Mesendoderm (in vitro differentiated cells): ENCODE measurements at places on chromosomes 13 and 19.

GRCh38 chr19:34120846-34121639, 51.3 kb upstream of the LSM14A start:
- peak; percentile 63 for DNase-seq

DNA sequence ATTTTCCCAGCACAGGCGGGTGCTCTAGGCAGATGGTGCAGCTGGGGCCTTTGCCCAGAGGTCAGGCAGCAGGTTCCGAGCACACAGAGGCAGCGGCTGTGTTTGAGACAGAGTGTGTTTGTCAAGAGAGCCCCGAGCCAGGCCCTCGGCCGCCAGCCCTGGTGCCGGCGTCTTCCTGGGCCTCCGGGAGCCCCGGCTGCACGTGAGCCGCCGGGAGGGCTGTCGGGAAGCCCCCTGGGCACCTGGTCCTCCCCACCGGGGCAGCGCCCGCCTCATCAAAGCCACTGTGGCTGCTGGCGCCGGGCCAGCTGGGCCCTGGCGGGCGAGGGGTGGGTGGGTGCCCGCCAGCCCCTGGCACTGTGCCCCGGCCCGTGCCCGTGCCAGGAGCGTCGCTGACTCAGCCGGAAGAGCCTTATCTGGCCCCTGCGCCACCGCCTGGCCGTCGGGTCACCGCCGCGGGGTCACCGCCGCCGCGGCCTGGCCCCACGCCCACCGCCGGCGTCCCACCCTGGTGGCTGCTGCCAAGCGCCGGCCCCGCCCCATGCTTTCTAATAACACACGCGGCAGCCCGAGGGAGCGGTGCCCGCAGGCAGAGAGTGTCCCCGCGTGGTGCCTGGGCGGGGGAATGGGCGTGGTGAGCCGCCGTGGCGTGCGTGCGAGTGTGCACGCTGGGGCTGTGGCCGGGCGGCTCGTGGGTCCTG, 14.9 kb downstream of the ARID3A start:
- no peak for DNase-seq

- no peak for DNase-seq
Observed at GRCh38 chr13:36332986-36333385, 13.2 kb downstream of the SPART start.

GRCh38 chr19:44598355-44598754, 15.0 kb upstream of the IGSF23 start:
- DNase-seq = no peak

- no peak for DNase-seq
Observed at GRCh38 chr13:66663711-66664110, 566.4 kb downstream of the PCDH9 start.

DNA sequence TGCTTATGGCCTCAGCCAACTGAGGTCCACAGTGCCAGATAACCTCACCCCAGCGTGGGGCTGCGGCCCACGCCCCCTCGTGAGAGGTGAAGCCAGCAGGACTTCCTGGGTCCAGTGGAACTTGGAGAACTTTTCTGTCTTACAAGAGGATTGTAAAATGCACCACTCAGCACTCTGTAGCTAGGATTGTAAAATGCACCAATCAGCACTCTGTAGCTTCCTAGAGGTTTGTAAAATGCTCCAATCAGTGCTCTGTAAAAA, 109.1 kb downstream of the AKAP11 start:
- DNase-seq = no peak

GRCh38 chr13:34719060-34719875, 222.8 kb upstream of the NBEA start:
- DNase-seq = no peak

DNA sequence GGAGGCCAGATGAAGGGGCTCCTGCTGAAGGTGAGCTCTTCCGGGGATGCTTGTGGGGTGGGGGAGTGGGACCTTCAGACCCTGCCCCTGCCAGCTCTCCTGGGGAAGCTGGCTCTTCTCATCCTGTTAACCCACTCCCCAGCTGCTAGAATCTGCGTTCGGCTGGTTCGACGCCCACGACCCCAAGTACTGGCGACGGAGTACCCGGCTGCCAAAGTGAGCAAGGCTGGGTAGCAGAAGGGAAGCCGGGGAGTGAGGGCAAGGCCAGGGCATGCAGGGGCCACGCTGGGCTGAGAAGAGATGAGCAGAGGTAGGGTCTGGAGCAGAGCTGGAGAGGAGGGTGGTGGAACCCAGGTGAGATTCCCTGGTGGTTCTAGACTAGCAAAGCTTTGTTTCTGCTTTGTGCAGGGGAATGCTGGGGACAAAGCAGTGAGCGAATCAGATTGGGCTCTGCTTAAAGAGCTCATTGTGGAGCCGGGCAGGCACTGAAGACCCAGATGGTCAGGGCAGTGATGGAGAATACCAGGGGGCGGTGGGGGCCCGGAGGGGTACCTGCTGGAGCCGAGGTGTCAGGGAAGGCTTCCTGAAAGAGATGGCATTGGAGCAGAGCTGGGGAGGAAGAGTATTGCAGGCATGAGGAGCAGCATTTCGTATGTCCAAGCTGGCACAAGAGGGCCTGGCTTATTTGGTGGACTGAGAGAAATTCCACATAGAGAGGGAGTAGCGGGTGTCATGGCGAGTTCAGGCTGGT, 10.3 kb downstream of the KMT2B start:
- DNase-seq = no peak

DNA sequence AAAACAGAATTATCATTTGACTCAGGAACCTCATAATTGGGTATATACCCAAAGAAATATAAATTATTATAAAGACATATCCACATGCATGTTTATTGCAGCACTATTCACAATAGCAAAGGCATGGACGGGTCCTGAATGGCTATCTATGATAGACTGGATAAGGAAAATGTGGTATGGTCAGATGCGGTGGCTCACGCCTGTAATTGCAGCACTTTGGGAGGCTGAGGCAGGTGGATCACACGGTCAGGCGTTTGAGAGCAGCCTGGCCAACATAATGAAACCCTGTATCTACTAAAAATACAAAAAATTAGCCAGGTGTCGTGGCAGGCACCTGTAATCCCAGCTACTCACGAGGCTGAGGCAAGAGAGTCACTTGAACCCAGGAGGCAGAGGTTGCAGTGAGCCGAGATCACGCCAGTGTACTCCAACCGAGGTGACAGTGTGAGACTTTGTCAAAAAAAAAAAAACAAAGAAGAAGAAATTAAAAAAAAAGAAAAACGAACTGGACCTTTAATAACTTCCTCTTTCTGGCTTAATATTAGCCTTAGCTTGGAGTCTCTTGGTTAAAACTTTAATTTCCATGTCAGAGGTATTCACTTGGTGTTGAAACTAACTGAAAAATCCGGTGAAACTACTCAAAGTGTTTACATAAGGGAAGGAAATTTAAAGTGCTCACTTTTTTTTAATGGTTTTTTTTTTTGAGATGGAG, 104.4 kb downstream of the ZNF486 start:
- no peak for DNase-seq

DNA sequence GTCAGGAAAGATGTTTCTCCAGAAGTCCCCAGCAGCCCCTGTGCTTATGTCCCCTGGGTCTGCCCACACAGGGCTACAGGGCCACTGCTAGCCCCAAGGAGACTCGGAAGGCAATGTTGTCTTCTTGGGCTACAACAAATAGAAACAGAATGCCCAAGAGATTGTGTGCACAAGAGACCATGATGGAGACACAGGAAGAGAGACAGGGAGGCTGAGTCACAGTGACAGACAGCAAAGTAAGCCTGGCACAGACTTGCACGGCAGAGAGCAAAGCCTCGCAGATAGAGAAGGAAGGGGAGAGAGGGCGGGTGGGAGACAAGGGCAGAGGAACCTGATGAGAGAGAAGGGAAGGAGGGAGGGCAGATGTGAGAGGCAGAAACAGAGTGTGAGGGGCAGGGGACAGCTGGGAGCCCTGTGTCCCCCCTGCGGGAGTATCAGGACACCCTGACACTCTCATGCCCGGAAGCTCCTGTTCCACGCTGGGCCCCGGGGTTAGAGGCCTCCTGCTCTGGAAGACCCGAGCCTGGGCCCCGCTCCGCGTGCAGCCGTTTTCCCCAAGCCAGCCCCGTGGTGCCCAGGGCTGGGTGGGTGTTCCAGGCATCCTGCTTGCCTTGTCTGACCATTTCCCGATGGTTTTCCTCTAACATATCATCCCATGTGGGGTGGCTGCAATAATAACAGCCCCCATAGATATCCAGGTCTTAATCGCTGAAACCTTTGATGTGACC, 2.7 kb upstream of the PLA2G4C start:
- no peak for DNase-seq

GRCh38 chr13:34294483-34295129, 476.7 kb downstream of the RFC3 start:
- no peak for DNase-seq

DNA sequence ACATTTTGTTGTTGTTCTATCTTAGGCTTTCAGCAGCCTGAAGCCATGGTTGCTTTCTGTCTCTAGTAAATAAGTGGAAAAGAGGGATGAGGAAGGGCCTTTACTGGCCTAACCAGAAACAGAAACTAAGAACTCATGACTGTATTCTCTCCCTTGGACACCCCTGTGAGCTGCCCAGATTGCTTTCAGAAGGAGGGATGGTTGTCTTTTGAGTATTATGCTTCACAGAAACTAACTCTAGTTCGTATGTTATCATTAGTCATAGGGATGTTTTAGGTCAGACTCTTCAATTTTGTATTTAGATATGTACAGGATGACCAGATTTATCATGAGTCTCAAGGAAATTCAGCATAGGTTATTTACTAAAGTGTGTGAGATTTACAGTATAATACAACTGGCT, 17.5 kb downstream of the BORA start:
- no peak for DNase-seq

GRCh38 chr19:23070353-23071146, 46.3 kb upstream of the ZNF730 start:
- DNase-seq = peak; percentile 27

DNA sequence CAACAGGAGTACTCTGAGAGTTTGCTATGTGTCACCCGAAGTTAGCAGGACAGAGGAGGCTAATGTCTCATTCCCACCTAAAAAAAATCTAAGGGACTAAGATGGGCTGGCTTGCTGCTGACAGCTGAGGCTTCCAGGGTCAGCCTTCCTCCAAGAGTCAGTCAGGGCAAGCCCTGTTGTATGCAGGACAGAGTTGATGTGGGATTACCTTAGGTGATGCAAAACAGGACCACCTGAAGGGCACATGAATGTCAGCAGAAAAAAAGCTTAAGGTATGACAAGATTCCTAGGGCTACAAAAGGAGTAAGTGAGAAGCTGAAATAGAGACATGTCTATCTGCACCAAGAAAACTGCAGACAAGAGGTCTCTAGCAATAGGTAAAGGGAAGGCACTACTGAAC, 151.5 kb downstream of the NHLRC3 start:
- peak; percentile 70 for DNase-seq

DNA sequence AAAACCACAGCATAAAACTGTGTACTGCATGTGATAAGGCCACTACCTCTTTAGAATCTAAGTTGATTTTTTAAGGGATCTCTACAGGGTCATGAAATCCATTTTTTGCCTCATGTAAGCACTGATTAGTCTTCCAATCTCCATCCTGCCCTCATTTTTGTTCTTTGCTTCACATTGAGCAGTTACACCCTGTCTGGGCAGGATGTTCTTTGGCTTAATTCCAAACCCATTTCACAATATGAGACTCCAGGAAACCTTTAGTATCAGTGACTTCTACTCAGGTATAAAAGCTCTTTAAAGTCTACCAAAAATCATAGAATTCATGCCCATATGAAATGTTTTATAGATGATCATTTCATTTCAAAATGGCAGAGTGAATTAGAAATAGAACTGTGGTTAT, 592.6 kb downstream of the TBC1D4 start:
- no peak for DNase-seq

DNA sequence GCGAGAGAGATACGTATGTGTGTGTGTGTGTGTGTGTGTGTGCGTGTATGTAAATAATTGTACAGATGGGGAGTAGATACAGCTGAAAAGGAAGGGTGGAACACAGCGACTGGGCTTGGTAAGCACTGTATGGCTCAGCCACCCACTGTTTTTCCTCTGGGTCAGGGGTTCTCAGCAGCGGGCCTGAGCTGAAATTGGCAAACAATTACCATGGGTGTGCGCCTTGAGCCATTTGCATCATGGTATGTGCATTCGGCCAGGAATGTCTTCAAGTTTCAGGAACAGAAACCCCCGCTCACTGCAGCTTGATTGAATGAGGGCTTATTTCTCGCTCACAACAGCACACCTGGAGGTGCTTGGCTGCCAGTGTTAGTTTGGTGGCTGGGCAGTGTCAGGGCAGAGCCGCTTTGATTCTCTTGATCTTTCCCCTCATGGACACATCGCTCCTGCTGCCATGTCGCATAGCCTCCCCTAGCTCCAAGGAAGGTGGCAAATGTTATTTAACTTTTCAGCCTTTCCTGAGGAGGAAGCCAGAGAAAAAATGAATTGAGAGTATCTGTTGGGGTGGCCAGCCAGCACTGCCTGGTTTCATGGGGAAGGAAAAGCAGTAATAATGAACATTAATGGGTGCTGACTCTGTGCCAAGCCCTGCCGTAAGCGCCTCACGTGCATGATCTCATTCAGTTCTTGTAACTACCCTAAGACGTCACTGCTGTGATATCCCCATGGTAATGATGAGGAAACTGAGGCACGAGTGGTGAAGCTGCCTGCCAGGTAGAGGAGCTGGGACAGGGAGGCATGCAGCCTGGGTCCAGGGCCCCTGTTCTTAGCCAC, 126.9 kb downstream of the SIPA1L3 start:
- DNase-seq = peak; percentile 83

DNA sequence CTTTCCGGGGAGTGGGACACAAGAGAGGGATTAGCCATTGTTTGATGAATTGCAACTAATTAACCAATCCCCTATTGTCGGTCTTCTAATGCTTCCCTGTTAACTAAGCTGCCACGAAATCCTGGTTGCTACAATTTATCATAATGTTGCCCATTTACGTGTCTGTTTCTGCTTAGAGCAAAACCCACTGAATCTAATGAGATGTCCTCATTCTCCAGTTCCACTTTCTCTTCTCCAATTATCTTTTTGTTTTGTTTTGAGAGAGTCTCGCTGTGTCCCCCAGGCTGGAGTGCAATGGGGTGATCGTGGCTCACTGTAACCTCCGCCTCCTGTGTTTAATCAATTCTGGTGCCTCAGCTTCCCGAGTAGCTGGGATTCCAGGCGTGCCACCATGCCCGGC, 5.2 kb upstream of the DPP9 start:
- DNase-seq = no peak

GRCh38 chr13:30143666-30144400, 163.5 kb downstream of the KATNAL1 start:
- no peak for DNase-seq

- DNase-seq = peak; percentile 75
Observed at GRCh38 chr19:16325641-16326400, 1.2 kb downstream of the KLF2 start.

DNA sequence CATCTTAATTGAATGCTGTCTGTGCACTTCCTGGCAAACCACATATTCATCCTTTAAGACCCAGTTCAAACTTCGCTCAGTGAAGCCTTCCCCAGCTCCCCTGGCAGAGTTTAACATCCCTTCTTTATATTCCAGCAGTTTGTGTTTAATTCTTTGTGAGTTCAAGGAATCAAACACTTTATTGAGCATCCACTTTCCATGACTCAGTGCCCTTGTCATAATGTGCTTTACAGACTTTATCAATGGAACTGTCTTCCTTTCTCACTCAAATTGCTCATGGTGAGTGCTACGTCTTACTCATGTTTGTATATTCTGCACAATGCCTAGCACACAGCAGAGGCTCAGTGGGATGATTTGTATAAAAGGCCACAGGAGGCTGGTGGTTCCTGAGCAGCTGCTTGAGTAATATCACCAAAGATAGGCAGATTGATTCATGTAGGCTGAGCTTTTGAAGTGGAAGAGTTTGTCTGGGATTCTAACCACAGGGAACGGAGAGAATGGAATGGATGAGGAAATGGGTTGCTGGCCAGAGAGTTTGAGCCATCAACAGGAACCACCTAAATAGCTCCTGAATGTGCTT, 44.2 kb downstream of the SERTM1 start:
- no peak for DNase-seq
